ENCODE measurements at places on chromosomes 3 and 15.

DNA sequence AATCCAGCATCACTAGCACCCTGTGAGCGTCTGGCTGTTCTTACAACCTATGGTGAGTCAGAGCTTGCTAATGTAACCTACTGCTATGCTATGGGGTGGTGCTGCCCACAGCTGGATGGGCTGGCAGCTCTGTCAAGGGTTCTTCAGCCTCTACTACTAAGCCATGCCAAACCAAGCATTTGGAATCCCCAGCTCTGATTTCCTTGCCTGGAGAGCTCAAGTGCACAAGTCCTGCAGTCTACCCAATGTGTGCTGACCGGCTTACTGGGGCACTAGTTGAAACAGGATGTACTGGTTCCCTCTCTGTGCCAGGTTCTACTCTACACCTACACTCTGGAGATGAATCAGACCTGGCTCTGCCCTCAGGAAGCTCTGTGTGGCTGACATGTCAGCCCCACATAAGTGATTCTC lies 4.2 kb downstream of the TEX264 start:
- no peak for DNase-seq

- DNase-seq: no peak
Observed at GRCh38 chr15:91950054-91950453, 96.5 kb downstream of the SLCO3A1 start.

DNA sequence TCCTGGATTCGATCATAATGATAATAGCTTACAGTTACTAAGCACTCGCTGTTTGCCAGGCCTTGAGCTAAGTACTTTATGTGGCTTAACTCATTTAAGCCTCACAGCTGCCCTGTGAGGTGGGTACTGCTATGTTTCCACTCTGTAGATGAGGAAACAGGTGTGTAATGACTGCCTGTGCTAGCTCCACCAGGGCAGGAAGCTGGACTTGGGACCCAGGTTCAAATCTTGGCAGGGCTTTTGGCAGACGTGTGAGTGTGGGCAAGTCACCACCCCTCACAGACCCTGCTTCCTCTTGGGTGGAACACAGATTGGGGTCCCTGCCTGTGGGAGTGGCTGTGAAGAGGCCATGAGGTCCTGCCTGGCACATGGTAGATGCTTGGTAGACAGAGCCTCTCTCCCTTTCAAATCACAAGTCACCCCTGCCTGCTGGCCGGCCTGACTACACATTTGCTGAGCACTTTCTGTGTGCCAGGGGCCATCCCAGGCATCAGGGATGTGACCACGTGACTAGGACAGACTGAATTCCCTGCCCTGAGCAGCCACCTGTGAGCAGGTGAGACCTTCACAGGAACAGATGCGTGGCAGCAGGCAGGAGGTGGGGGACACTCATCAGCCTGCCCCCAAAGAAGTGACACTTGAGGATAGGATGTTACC lies 3.7 kb downstream of the EFCC1 start:
- no peak for DNase-seq

DNA sequence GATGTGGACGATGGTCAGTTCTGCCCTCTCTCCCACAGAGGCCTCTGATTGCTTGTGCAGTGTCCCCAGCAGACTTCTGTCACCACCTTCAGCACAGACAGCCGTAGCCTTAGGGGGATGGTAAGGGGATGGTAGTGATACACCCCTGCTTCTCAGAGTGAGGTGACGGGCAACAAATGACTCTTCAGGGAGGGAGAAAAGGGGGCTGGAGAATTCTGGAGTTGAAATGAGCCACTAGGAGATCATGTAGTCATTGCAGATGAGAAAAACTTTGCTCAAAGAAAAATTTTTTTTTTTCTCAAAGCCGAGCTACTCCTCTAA lies 29.6 kb upstream of the TIMP4 start:
- DNase-seq: no peak

GRCh38 chr3:65078748-65079147 lies 390.9 kb upstream of the ADAMTS9 start:
- no peak for DNase-seq

GRCh38 chr3:184619369-184619768 lies 57.8 kb downstream of the EPHB3 start:
- DNase-seq: no peak

GRCh38 chr3:51243924-51244323 lies 141.2 kb upstream of the MANF start:
- DNase-seq: no peak

DNA sequence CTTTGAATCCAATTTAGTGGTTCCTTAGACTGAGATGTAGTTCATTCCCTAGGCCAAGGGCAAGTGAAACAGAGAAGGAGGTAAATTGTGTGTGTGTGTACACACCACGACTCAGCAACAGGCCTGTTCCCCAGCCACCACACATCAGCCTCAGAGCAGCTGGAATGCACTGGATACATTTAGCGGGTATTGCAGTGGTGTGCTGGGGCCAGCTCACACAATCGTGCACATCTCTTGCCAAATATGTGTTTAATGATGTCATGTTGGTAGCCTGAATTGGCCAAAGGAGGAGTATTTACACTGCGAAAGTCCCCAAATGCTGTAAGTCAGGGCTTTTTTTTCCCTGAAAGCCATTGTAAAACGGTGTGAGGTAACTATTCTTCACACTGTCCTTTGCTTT lies 82.3 kb downstream of the RBPMS2 start:
- peak; percentile 56 for DNase-seq

- peak; percentile 52 for DNase-seq
Observed at GRCh38 chr3:42063888-42064287, 27.3 kb upstream of the TRAK1 start.

DNA sequence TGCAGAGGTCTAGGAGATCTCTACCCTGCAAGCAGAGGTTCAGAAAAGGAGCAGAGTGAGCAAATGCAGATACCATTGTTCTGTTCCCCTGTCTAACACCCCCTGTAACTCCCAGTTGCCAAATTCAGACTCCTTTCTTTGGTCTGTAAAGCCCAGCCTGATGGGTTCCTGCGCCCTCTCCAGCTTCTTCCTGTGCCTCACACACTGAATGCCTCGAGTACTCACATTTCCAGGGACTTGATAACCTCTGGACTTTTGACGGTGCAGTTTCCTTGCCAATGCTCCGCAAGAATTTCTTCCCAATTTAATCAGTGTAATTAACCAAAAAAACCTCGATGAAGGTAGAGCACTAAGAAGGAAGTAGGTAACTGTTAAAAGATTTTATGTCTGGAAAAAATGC lies 19.3 kb downstream of the PDE8A start:
- DNase-seq: no peak

- peak; percentile 48 for DNase-seq
Observed at GRCh38 chr15:57861034-57861638, 154.6 kb downstream of the POLR2M start.

DNA sequence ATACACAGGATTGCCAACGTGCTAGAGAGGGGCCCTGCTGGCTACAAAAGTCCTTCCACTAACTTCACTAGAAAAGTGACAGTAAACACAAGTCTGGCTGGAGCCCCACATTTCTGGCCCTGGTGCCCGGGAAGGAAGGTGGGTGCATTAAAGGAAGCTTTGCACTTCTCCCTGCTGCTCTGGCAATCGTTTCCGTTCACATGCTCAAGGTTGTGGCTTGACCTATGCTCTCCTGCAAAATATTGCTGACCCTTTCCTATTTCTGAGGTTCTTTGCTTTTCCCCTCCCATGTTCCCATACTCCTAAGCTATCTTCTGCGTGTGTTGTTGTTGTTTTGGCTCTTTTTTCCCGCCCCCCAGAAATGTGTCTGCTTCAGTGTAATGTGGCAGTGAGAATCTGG lies 9.1 kb upstream of the CCR3 start:
- no peak for DNase-seq

All from H4 (cell line).